ENCODE measurements at places on chromosomes 16 and 17.

GRCh38 chr16:89295915-89296314 is 78.4 kb downstream of the ZNF778 start:
- no peak for DNase-seq

GRCh38 chr17:62101515-62101914 is 36.4 kb upstream of the MED13 start:
- no peak for DNase-seq

- DNase-seq: no peak
Measured at GRCh38 chr16:2056681-2057407, 9.1 kb downstream of the TSC2 start.

GRCh38 chr16:11361701-11362451 is 16.6 kb downstream of the RMI2 start:
- no peak for DNase-seq

- peak; percentile 50 for DNase-seq
Measured at GRCh38 chr16:69112285-69113129, 7.1 kb downstream of the HAS3 start.

- no peak for DNase-seq
Measured at GRCh38 chr17:30346221-30346795, 12.5 kb upstream of the TMIGD1 start.

DNA sequence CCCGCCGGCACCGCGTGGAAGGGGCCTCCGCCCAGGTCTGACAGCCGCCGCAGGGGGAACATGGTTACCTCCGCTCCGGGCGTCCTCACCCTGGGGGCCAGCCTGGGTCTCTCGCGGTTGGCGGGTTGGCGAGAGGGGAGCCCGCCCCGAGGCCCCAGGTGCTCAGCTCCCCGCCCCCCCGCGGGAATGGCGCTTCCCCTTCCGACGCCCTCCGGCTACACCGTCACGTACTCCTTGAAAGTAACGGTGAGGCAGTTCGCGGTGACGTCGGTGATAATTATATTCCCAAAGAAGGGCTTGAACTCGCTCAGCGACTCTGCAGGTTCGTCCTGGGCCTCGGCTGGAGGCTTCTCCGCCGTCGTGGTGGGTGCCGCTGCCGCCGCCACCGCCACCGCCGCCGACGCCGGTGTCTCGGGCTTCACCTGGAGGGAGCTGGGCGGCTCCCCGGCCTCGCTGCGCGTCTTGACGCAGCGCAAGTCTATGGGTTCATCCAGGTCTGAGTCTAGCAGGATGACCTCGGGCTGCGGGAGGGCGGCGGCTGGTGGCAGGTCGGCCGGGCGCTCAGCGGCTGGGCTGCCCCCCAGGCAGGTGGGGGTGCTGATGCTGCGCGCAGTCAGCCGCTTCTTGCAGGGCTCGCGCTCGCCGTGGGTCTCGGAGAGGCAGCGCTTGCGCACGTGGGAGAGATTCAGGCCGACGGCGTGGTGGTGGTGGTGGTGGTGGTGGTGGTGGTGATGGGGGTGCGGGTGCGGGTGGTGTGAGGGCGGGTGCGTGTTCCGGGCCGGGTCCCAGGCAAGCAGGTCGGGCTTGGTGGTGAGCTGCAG is 5.3 kb downstream of the CBX4 start:
- no peak for DNase-seq

All from NCI-H526 (cell line).